CD14-positive monocyte (primary cell): ENCODE measurements at places on chromosomes 4 and X. TPM values are rescaled to one million over a fixed set of nuclear protein-coding genes. Genes with fewer than 3 reads are reported as not detected.

DNA sequence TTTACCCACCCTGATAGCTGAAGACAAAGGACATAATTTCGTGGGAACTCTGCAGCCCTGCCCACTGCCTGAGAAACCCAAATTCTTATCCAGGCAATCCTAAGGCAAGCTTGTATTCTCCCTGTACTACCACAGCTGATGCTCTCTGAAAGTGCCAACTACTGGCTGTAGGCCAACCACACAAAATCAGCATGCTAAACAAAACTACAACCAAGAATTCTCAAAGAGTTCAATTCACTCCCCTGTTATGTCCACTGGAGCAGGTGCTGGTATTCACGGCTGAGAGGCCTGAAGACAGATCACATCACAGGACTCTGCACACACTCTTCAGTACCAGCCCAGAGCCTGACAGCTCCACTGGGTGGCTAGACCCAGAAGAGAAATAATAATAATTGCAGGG, 375.9 kb upstream of the NDST4 start:
- no peak for DNase-seq

DNA sequence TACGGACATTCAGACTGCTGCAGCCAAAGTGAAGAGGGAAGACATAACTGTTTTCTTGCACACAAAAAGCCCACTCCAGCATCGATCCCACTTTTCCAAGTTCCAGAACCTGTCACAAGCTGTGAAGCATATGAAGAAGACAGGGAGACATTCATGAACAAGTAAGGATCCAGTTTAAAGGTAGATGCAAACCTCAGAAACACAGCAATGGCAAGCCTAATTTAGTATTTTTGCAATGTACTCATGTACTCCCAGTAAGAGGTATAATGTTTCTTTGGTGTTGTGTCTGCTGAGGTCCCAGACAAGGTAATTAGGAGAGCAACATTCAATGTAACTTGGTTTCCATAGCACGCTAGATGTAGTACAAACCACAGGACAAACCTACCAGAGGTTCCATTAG, 4.6 kb downstream of the AFP start:
- no peak for DNase-seq

GRCh38 chrX:152915541-152916241, 17.8 kb downstream of the ZNF185 start:
- peak; percentile 40 for DNase-seq

DNA sequence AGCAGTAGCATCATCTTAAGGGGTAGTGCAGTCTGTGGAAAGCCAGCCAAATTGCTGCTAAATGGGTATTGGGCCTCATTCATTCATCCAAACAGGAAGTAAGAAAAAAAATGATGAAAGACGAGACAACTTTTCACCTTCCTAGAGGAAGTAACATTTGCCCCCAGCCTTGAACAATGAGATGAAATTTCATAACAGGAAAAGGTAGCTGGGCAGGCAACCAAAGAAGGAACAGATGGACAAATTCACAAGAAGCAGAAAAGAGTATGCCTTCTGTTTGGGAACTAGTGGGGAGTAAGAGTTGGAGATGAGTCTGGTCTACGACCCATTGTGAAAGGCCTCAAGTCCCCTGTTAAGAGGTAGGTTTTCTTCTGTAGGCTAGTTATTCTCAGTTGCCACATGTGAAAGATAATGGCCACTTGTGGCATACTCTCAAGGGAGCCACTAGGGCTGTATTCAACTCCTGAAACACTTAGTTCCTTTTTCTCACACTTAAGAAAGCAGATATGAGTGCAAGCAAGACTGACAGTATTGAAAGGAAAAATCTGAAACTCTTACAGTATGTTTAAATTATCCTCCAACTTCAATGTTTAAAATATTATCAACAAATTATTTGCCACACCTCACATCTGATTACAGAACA, 190.4 kb downstream of the AR start:
- DNase-seq: peak; percentile 33

The ERVMER34-1 gene
- not detected in 2 replicates for polyA plus RNA-seq

The MAGEB17 gene
- not detected for polyA plus RNA-seq
